ENCODE measurements at places on chromosomes 3 and 15.

DNA sequence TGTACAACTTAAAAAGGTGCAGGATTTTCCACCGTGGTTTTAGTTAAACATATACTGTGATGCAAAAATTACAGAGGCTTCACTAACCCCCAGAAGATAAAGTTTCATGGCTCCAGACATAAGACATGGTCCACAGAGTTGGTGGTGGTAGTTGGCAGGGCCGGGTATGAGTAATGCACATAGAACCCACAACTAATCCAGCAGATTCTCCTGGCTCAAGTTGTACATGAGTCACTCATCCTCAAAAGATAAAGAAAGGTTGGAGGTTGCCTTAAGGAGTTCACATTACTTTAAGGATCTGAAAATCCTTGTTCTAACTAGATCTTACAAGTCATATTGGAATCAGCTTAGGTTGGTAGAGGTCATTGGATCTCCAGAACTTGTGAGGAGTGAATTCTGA is 98.3 kb upstream of the ZBTB20 start:
- DNase-seq = no peak

- DNase-seq = no peak
Measured at GRCh38 chr3:78697426-78697825, 1070.4 kb downstream of the ROBO1 start.

GRCh38 chr15:83848315-83849050 is 194.6 kb downstream of the ADAMTSL3 start:
- no peak for DNase-seq

- DNase-seq = no peak
Measured at GRCh38 chr3:18188491-18188890, 236.6 kb downstream of the SATB1 start.

DNA sequence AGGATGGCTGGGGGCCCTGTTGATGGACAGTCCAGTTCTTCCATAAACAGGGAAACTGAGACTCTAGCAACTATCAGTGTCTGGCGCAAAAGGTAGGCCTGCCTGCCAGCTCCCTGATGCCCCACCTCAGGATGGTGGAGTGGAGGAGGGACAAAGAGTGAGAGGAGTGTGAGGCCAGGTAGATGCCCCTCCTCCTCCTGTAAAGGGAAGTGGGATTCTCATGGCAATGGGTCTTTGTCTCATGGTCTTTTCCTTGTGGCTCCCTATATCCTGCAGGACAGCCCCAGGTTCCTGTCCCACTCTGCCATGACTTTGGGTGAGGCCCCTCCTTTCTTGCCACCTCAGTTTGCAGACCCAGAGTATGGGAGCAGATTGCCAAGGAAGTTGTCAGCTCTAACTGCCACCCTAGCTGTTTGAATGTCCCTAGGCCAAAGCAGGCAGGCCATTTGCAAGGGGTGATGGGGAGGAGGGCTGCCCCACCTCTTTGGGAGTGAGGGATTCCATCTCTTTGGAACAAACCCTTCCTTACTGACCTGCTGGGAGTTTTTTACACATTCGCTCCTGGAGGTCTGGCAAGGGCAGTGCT is 2.8 kb upstream of the DNAH1 start:
- no peak for DNase-seq

DNA sequence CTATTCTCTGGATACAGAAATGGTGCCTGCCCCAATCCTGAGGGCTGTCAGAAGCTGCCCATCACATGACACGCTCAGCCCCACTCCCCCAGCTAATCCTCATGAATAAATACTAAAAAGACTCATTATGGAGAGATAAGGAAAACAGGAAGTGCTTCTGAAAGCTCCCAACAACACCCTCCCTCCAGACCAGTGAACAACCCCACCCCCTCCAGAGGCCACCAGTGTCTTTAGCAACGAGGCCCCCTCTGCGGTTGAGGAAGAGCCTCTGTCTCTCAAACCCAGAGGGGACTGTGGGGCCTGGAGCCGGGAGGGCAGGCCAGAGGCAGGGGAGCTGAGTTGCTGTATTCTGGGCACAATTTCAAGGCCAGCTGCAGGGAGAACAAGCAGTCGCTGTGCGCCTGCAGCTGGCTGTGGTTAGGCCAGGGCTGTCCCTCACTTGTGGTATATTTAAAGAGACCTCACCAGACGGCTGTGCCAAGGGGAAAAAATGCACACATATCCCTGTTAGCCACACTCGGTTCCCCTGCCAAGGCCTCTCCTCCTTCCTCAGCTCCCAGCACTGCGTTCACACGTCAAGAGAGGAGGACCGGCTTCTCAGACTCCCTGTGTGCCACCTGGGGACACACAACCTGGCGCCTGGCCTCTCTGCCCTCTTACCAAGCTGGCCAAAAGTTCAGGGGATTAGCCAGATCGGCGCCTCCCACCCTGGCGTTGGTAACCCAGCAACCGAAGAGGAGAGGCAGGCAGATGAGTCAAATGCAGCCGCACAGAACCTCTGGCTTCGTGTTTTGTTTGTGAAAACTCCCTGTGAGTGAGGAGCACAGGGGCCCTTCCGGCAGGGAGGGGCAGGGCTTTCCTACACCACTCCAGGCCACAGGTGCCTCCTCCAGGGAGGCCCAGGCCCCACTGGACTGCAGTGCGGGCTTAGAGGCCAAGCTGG is 101.2 kb upstream of the ETV5 start:
- DNase-seq = peak; percentile 13

- peak; percentile 82 for DNase-seq
Measured at GRCh38 chr15:56464893-56465520, at the start of gene MNS1. TSS of gene MNS1 (minus strand) at chr15:56465137. CDS start at chr15:56464972, 165 bp downstream.

DNA sequence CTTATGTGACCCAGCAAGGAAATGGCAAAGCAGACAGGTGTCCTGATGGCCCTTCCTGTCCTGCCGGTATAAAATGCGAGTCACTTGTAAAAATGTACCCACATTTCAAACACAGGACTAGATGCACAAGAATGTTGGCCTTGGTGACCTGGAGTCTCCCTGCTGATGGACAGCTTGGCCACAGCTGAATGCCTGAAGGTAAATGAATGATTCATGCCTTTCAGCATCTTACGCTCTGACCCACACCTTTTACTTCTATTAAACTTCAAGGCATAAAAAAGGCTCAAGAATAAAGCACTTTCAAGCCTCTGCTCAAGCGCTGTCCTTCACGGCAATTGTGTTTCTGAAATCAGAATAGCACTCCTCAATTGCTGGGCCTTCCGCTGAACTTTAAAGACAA is 228.0 kb upstream of the SLCO3A1 start:
- no peak for DNase-seq

DNA sequence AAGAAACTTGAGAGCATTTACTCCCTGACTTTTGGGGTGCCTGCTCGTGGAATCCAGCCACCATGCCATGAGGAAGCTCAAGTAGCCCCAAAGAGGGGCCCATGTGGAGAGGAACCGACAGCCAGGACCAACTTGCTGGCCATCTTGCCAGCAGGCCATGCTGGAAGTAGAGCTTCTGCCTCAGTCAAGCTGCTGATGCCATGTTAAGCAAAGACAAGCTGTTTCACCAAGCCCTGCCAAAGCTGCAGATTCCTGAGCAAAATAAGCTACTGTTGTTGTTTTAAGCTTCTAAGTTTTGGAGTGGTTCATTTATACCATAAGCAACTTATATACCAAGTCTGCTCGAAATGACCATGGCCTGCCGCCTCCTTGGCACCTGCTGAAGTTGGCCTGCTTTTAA is 14.1 kb downstream of the RFTN1 start:
- DNase-seq = no peak

DNA sequence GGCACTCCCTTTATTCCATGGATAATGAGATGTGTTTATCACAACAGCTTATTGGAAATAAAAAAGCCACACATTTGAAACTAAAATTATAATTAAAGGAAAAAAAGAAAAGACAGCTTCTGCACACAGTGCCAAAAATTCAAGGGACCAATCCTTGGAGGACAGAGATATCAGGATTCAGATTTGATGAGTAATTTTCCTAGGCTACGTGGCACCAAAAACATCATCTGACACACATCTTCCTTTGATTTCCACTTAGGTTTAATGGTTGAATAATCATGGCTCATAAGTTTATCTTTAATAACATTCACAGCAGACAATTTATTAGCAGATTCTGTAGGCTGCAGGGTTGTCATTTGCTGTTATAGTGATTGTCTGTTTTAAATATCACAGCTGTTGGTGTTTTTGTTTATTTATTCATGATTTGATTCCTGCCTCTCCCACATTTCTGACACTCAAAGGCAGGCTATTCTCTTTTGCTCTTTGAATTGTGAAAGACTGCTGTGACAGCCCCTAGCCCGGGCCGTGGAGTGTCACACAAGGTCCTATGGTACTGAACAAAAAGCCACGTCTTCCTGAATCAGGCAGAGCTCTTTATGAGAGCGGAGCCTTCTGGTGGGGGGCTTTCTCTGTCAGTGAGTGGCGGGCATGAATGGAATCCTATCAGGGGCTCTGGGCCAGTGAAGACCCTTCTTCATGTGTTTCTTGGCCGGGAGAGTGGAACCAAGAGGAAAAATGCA is 708.5 kb downstream of the SQOR start:
- DNase-seq = no peak

Data from stimulated activated naive CD8-positive, alpha-beta T cell treated with anti-CD3 and anti-CD28 coated beads, Interleukin-15, amount 100 ng/mL, for 72 hours (primary cell).